CD4-positive, alpha-beta T cell treated with Interleukin-4 for 1 hour (primary cell): ENCODE measurements at places on chromosomes 12 and 14.

DNA sequence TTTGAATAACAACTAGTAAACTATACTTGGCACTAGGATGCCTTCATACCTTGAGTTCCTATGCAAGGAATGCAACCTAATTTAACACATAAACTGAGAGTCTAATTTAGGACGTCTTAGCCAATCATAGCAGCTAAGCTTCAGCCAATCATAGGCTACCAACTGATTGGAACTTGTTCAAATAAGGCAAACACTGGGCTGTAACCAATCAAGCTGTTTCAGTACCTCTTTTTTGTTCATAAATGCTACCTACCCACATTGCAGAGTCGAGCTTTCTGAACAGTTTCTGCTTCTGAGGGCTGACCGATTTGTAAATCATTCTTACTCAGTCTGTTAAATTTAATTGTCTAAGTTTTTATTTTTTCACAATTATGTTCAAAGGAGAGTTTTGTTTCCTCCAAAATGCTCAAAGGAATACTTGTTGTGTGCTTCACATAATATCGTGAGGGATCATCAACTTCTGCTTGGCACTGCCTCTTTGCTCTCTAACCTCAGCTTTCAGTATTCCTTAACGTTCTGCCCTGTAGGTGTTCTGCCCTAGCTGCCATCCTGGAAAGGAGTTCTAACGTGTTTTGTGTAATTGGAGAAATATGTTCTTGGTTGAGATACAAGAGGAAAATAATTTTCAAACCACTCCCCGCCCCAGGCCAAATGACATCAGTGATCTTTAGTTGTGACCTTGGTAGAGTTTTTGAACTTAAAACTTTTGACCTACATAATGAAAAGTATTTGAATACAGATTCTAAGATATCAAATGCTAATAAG lies 380.4 kb upstream of the MIS18BP1 start:
- no peak for DNase-seq

- no peak for DNase-seq
Measured at GRCh38 chr12:5557906-5558305, 126.0 kb downstream of the NTF3 start.

DNA sequence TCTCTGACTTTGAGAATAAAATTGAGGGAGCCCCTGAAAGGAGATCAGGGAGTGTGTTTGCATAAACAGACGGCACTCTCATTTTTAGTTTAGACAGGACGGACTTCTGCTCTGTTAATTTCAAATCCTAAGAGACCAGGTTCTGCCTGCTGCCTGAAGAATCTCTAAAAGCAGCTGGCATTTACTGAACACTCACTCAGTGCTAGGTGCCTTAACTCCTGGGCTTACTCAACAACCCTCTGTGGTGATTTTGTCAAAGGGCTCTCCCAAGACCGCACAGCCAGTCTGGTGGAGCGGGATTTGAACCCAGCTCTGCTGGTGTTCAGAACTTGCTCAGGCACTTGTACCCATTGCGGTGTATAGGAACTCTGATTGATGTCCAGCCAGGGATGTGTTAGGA lies 2.2 kb downstream of the ORAI1 start:
- no peak for DNase-seq

GRCh38 chr14:69985463-69985862 lies 106.2 kb downstream of the SMOC1 start:
- no peak for DNase-seq

GRCh38 chr12:109264943-109265650 lies 44.0 kb downstream of the FOXN4 start:
- DNase-seq = no peak

DNA sequence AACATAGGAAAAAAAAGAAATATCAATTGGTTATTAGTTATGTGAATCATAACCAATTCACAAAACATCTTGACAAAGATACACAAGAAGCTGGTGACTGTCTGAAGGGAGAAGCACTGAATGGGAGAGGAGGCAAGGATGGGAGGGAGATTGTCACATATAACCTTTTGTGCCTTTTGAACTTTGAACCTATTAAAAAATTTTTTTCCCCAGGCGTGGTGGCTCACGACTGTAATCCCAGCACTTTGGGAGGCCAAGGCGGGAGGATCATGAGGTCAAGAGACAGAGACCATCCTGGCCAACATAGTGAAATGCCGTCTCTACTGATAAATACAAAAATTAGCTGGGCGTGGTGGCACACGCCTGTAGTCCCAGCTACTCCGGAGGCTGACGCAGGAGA lies 12.6 kb downstream of the DYNLL1 start:
- DNase-seq = no peak
